ENCODE measurements at places on chromosomes 4 and X.

DNA sequence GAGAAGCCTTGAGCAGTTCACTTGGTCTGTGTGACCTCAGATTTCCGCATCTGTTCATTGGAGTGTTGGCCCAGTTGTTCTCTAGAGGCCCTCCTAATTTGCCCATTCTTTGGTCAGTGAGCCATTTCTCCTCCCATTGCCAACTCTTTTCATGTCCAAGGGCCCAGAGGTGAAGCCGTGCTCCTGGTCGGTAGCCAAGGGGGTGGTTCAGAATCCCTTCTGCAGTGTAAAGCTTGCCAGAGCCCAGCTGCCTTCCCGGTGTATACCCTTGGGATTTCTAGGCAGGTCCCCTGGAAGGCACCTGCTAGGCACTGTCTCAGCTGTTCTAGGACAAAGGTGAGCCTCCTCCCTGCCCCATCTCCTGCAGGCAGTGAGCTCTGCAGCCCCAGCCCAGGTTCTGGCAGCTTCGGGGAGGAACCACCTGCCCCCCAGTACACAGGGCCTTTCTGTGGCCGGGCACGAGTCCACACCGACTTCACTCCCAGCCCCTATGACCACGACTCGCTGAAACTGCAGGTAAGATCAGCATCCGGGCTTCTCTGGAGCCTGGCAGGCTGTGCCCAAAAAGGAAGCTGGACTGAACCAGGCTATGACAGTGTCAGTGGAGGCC is 12.3 kb downstream of the SASH3 start:
- no peak for DNase-seq

- peak; percentile 44 for DNase-seq
Measured at GRCh38 chr4:90888571-90888970, 761.4 kb downstream of the CCSER1 start.

DNA sequence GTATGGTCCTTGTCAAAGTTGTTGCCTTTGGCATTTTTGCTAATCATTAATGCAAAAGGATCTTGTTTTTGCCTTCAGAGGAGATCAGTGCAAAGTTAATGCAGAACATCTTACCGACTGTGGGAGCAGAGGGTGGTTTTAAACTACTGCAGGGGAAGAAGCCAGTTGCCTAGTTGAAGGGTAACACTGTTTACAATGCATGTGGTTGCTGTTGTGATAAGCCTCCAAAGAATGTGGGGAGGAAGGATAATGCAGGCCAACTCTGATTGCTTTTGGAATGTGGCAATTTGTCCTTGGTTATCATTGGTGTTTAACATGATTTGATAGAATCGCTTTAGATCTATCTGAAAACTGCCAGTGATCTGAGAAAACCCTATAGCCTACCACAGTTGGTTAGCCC is 204.3 kb upstream of the TLL1 start:
- DNase-seq = no peak

DNA sequence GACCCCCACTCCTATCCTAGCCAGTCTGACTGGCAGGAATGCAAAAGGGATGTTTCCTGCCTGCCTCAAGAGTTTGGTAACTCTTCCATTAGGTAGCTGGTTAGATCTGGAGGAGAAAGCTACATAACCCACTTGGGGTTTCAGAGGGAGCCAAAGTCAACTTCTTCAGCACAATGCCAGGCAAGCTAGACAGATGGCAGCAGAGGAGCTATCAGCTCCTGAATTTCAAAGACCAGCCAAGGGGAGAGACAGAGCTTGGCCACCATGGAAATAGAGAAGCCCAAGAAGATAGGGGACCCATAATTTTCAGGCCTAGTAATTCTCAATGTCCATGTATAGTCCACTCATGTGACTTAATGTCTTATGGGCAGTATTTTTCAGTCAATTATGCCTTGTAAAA is 56.4 kb downstream of the PGRMC1 start:
- no peak for DNase-seq

DNA sequence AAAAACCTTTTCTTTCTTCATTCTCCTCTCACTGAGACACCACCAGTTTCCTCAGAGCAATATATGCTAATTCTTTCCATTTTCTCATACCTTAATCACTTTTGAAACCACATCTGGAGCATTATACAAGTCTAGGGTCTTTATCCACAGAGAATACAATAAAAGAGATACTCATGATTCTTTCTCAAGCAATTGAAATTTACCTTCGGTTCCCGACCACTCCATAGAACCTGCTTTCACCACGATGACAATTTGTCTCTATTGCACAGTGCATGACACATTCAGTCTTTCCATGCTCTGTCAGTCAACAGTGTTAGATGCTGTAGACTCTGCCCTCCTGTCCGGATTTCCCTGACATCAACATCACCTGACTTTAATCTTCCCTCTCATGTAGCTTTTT is 409.3 kb upstream of the NWD2 start:
- no peak for DNase-seq

DNA sequence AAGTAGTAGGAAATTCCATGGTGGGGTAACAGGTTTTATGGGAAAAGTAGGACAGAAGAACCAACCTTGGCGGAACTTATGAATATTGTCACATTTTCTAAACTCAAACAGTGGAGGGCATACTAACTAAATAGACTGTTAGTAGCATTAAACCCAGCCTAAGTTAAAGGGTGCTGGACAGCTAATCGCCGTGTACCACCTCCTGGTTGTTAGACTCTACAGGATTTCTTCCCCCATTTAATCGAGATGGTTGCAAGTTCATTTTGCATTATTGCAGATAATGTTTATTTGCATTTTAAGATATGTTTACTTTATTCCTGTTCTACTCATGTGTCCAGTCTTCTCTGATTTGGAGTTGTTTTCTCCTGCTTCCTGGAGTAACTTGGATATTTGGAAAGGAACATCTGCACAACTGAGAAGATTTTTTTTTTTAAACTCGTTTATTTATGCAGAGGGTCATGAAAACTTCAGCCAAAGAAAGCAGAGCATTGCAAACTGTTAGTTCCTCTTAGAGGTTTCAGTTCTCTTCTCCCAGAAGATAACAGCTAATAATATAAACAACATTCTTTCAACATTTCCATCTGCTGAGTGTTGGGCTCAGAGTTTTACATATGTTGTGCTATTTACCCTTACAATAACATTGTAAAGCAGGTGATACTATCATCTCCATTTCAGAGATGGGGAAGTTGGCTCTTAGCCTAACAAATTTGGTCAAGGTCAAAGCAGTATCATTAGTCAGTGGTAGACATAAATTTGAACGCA is 51.5 kb upstream of the TBC1D9 start:
- peak; percentile 50 for DNase-seq

DNA sequence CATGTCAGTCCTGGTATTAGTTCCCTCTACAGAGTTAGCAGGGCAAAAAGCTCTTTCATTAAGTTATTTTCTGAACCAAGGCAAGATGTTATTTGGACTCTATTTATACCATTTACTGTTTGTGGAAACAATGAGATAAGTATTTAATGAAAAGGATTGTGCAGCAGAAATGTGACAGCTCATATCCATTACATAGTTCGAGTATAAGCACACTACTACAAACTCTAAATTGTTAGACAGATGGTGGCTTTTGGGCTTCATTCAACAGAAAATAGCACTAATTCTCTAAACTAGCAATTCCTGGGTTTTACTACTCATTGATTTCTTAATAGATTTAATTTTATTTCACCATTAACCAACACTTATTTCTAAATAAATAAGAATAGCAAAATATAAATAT is 95.2 kb upstream of the ANK2 start:
- no peak for DNase-seq

GRCh38 chr4:137414802-137415201 is 117.5 kb downstream of the PCDH18 start:
- DNase-seq = no peak

DNA sequence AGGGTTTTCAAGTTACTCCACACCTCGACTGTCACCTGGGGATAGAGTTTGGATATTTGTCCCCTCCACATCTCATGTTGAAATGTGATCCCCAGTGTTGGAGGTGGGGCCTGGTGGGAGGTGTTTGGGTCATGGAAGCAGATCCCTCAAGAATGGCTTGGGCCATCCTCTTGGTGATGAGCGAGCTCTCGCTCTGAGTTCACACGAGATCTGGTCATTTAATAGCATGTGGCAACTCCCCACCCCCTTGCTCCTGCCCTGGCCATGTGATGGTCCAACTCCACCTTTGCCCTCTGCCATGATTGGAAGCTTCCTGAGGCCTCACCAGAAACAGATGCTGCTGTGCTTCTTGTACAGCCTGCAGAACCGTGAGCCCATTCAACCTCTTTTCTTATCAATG is 8.3 kb downstream of the CTAG1A start:
- DNase-seq = no peak

GRCh38 chrX:53018627-53019026 is 30.0 kb upstream of the GPR173 start:
- no peak for DNase-seq

DNA sequence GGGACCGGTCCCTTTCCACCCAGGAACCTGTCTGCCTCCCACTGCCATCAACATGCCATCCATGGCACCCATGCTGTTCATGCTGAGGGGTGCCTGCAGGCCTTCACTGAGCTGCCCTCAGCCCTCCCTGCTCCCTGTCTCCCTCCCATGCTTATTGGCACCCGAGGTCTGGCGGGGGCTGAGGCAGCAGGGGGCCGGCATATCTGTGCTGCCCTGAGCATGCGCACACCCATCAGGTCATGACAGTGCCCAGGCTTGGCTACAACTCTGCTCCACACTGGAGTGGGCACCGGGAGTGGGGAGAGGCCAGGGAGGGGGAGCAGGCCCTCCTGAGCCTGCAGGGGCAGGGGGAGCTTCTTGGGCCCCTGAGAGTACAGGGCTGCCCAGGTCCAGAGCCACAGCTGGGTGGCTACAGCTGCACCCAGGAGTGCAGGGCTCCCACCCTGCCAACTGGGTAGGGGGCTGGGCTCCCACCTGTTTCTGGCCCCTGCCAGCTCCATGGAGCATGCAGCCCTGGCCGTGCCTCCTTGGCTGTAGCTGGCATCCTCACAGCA is 395.8 kb upstream of the DMD start:
- DNase-seq = no peak

DNA sequence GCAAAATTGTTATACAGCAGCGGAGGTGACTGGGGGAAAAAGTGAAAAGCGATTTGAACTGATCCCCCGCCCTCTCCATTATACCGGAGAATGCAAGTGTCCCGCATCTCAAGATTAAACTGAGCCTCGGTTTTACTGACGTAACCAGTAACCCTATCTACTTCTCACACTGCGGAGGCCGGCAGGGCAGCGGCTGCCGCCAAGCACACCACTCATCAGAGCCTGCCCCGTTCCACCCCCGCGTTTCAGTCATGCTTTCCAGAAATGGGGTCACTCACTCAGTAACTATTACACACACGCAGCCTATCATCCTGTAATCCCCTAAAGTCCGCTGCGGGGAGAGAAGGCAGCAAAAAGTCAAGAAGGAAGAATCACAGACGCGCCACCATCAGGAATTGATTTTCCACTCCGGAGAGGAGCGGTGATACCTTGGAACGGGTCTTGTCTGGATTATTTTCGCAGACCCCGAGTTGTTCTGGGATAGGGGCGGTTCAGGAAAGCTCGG is 1.4 kb downstream of the RPS6KA3 start:
- peak; percentile 66 for DNase-seq
